Kidney epithelial cell (primary cell): ENCODE measurements at places on chromosomes 3 and 15. TPM values are rescaled to one million over a fixed set of nuclear protein-coding genes. Genes with fewer than 3 reads are reported as not detected.

Gene CHST13
- 1.1 TPM in 1 of 2 replicates, not detected in the other for total RNA-seq

Gene ACKR4
- total RNA-seq = not detected in 2 replicates

Gene MKRN2
- total RNA-seq = 45.9 and 55.6 TPM in 2 replicates

Gene EDC3
- total RNA-seq = 15.3 and 24.9 TPM in 2 replicates
